ENCODE measurements at places on chromosomes 13 and 19.

DNA sequence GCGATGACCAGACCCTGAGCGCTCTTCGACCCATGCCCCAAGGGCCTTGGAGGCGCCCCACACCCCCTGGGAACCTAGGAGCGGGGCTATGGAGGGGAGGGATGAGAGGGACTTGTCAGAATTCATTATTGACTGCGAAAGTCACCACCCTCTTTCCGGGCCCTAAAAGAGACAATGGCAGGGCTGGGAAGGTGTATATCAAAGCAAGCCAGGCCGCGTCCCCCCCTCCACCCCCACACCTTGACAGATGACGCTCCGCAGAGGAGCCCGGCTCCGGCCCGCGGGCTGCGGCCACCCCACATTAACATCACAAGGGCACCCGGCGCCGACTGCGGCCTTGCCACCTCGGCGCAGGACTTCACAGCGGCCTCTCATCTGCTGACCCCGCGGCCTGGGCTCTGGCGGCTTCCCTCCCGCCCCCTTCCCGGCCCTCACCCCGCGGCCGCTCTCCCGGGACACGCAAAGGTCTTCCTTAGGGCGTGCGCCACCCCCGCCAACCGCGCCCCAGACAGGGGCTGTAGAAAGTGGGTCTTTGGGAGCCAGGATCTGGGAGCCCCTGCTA lies 2.4 kb downstream of the CDX2 start:
- no peak for DNase-seq

DNA sequence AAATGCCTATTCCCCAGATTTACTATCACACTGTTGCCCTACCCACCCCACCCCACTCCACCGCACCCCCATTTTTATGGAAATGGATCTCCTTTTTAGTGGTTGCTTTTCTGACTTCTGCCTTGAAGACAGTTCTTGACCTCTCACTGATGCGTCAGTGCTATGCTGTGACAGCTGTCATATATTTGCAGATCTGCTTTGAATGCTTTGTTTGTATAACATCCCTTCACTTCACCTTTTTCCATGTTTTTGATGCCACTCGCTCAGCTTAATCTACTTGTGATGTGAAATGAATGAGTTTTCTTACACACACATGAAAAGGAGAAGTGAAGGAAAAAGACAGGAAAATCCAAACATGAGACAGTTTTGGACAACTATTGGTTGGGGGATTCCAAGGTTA lies 731.0 kb downstream of the SLITRK6 start:
- DNase-seq: no peak

DNA sequence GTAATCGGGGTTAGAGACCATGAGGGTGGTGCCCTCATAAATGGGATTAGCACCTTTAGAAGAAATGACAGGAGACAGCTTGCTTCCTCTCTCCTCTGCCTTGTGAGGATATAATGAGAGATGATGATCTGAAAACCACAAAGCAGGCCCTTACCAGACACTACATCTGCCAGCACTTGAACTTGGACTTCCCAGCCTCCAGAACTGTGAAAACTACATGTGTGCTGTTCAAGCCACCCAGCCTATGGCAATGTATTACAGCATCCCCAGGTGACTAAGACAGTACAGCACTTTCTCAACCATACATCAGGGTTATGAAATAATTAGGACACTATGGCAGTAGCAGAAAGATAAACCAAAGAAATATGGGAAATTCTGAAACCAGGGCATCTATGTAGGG lies 7.4 kb downstream of the ZNF564 start:
- no peak for DNase-seq

GRCh38 chr13:45393941-45394570 lies 24.1 kb downstream of the SLC25A30 start:
- peak; percentile 31 for DNase-seq

GRCh38 chr19:32875428-32875827 lies 5.9 kb upstream of the SLC7A9 start:
- DNase-seq: no peak

DNA sequence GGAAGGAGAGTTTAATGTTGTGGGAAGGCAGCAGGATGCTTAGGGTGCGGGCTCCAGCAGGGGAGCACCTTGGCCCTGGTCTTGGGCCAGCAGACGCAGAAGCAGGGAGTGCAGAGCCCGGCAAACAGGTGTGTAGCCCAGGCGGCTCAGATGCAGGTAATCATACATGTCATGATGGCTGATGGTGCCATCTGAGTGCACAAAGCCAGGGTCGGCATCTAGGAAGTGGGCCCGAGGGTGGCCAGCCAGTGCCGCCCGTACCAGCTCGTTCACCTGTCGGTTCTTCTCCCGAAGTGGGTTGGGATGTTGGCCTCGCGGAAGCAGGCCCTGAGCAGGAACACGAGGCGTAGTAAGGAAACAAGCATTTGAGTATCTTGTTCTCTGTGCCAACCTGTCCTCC lies 4.9 kb upstream of the PRR19 start:
- DNase-seq: no peak

All from fibroblast of the conjunctiva (primary cell).